SJCRH30 (cell line): ENCODE measurements at places on chromosomes 11 and 22. TPM values are rescaled to one million over a fixed set of nuclear protein-coding genes. Genes with fewer than 3 reads are reported as not detected.

DNA sequence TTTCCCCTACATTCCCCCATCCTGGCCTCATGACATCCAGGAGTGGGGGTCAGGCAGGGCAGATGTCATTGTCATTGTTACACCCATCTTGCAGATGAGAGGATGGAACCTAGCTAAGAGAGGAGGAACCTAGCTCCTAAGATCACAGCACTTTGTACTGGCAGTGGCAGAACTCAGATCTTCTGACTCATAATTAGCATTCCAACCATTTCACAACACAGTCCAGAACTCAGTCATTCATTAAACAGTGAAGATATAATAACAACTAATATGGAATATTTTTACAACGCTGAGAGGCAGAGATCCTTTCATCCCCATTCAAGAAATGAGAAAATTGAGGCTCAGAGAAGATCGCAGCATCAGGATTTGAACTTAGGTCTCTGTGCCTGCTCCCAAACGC is 127.8 kb downstream of the CHST1 start:
- no peak for DNase-seq

DNA sequence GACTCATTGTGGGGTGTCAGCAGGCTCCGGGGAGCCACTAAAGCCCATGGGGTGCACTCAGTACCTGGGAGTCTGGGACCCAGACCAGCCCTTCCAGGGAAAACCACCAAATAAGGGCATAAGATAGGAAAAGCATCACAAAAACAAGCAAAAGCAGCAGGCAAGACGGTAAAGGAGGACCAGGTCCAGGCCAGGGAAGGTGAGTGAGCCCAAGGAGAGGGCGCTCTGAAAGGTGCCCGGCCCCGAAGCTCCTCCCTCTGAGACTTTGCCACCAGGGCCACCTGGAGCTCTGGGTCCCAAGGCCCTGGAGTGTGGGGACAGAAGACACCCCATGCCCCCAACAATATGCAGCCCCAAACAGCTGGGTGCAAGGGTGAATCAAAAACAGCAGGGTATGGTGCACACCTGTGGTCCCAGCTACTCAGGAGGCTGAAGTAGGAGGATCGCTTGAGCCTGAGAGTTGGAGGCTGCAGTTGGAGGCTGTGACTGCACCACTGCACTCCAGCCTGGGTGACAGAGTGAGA is 5.2 kb upstream of the IL17REL start:
- DNase-seq: no peak

DNA sequence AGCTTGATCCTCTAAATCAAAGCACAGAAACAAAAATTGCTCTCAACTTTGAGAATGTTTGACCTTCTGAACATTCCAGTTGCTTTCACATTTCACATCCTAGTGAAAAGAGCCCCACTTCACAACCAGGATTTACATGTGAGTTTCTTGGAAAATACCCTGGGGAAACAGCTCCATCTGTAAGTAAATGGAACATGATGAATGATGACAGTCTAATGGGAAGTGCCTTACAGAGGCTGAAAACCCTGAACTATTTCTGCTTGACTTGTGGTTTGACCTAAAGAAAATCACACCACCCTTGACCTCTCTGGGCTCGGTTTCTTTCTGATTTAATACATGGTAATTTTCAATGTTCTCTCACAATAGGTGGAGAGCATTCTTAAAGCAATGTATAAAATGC is 499.4 kb upstream of the API5 start:
- no peak for DNase-seq

DNA sequence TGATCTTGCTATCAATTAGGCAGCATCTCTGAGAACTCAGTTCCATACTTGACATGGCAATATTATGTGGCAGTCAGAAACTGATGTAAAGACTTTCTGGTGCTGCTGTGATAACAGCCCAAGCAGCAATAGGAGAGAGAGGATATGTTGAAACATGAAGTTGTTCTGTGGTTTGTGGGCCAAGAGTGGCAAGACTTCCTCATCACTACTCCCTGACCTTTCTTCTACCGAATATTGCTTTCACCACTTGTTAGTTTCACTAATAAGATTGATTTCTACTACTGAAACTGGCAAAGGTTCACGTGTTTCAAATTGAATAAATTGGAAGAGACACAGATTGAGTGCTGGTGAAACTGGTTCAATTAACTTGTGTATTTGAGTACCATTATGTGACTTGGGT is 852.6 kb upstream of the RAG2 start:
- DNase-seq: no peak

- no peak for DNase-seq
Measured at GRCh38 chr11:94459576-94459975, 34.1 kb downstream of the MRE11 start.

- DNase-seq: no peak
Measured at GRCh38 chr22:35912658-35913057, 116.0 kb downstream of the RBFOX2 start.

GRCh38 chr11:76152741-76153570 is 53.3 kb downstream of the WNT11 start:
- no peak for DNase-seq

- DNase-seq: peak; percentile 68
Measured at GRCh38 chr22:46119729-46120419, 30.5 kb upstream of the PPARA start.

Gene OR8H1
- total RNA-seq: not detected in 2 replicates

Gene MRPL49
- total RNA-seq: 51.5 and 58.9 TPM in 2 replicates

Gene LIF
- total RNA-seq: 1.1 and 1.7 TPM in 2 replicates

Gene F2
- total RNA-seq: 0.06 and 0.15 TPM in 2 replicates

Gene TNRC6B
- 16.4 and 19.7 TPM in 2 replicates for total RNA-seq

Gene DDI1
- 0.10 TPM in 1 of 2 replicates, not detected in the other for total RNA-seq

Gene NNMT
- 51.2 and 59.6 TPM in 2 replicates for total RNA-seq
